ENCODE measurements at places on chromosomes 1 and 21.

DNA sequence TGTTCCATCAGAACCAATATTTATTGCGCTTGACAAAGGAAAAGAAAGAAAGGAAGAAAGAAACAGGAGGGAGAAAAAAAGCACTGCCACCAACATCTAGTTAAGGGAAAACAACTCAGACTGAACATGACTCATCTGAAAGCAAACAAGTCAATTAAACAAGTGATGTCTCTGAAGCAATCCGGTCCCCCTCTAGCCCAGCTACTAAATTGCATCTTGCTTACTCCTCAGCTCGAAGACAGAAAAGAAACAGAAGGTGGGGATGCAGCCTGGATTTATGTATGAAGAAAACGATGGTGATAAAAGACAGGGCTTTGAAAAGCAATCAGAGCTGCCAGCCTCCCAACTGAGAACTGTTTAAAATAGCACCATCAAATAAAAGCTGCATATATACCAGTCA is 188.2 kb downstream of the OMA1 start:
- no peak for DNase-seq

DNA sequence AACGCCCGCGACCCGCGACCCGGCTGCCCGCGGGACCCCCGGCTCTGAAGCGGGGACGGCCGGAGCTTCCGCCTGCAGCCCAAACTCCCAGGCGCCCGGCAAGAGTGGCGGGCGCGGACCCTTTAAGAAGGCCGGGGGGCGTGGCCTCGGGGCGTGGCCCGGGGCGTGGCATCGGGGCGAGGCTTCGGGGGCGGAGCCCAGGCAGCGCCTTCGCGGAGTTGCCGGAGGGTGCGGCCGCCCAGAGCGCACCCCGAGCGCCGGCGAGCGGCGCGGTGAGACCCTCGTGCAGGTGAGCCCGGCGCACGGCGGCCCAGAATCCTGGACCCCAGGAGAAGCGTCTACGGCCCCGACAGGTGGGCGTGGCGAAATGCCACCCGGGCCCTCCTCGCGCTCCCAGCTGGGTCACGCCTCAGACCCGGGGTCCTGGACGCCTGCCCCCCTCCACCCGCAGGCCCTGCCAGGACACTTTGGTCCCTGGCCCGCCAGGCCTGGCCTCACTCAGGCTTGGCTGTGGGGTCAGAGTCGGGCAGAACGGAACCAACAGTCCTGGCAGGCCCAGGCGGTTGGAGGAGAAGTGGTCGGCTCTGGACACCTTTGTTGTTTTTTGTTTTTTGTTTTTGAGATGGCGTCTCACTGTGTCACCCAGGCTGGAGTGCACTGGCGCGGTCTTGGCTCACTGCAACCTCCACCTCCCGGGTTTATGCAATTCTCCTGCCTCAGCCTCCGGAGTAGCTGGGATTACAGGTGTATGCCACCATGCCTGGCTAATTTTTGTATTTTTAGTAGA is 14.4 kb downstream of the RNF223 start:
- DNase-seq = peak; percentile 86

DNA sequence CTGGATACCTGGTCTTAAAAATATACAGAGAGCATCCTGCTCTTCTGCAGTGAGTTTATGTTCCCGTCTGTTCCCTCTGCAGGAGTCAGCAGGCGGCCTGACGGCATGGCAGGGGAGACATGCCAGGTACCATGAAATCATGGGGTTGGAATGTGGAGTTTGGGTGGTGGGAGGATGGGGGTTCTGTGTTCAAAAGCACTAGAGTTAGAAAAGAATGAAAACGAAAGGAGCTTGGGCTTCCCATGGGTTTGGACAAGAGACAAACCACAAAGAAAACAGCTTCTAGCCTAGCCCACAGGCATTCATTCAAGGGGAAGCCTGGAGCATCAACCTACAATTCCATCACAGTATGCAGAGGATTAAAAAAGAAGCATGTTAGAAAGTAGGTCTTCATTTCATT is 59.9 kb downstream of the WARS2 start:
- no peak for DNase-seq

GRCh38 chr1:12143631-12144155 is 23.1 kb upstream of the TNFRSF1B start:
- peak; percentile 100 for DNase-seq

DNA sequence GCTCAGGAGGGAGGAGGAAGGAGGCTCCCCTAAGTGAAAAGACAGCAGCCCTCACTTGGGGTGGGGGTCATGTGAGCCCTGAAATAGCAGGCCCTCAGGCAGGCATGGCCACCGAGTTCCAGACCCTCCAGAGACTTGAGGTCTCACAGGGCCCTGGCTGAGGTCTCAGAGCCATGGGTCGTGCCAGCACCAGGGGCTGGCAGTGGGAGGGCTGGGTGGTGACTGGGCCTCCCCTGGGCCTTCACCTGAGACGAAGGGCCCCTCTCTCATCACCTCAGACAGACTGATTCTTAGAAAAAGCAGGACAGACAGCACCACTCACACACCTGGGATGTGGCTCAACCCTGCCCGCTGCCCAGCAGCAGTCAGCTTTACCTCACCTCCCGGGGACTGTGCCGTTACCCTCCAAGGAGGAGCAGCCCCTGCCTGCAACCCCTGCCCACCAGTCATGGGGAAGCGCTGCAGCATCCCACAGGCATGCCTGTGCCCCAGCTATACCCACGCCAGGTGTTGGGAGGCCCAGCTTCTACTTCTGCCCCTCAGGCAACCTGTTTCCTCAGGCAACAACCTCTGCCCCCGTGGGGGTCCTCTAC is 42.6 kb upstream of the LRP8 start:
- no peak for DNase-seq

Measured in inflammatory macrophage treated with lipopolysaccharide for 4 hours (primary cell).